ENCODE measurements at places on chromosomes 1 and 21.

- no peak for DNase-seq
These were observed 151.2 kb downstream of the DHRS3 start for GRCh38 chr1:12466816-12467215.

GRCh38 chr1:176101951-176102642 is 105.0 kb downstream of the COP1 start:
- peak; percentile 35 for DNase-seq

- DNase-seq = peak; percentile 49
These were observed 110.3 kb upstream of the TSPAN2 start for GRCh38 chr1:115199416-115200132.

DNA sequence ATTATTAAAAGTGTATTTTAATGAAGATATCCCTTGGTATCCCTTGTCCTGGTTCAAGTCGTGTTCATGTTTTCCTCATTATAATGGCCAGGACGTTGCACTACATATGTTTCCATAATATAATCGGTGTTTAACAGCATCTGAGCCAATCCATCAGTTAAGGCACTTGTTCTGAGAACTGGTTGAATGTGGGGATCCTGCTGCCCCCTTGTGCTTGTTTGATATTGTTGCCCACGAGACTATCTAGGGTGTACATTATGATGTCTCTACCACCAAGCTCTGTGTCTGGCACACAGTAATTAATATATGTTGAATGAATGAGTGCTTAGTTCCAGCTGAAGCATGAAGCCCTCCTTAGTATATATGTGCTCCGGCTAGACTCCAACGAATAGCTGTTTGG is 193.0 kb downstream of the CACNA1E start:
- DNase-seq = peak; percentile 3

GRCh38 chr1:150619576-150620509 is 9.6 kb downstream of the ENSA start:
- DNase-seq = peak; percentile 71

DNA sequence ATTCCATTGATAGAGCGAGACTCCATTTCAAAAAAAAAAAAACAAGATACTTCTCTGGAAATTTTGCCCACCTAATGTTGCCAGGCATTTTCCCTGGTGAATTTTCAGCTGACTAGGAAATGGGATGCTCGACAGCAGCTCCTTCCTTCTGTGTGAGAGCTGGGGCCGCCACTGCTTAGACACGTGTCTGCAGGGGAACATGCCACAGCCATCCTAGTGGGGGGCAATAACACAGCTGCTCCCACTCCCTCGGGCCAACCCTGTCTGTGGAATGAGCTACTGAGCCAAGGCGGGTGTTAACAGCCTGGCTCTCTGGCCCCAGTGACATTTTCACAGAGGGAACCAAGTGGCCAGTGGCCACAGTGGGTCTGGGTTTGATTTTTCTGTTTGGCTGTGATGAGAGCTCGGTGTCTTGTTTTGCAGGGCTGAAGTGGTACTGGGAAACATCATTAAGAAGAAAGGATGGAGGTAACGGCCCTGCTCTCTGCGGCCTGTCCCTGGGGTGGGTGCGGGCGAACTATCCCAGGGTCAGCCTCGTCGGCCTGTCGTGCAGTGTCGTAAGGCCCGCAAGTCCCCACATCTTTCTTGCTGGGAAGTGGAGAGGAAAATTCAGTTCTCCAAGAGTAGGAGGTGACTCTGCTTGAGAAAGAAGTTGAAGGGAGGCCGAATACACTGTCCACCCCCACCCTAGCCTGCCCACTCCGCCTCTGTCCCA is 39.2 kb downstream of the KCNAB2 start:
- no peak for DNase-seq

DNA sequence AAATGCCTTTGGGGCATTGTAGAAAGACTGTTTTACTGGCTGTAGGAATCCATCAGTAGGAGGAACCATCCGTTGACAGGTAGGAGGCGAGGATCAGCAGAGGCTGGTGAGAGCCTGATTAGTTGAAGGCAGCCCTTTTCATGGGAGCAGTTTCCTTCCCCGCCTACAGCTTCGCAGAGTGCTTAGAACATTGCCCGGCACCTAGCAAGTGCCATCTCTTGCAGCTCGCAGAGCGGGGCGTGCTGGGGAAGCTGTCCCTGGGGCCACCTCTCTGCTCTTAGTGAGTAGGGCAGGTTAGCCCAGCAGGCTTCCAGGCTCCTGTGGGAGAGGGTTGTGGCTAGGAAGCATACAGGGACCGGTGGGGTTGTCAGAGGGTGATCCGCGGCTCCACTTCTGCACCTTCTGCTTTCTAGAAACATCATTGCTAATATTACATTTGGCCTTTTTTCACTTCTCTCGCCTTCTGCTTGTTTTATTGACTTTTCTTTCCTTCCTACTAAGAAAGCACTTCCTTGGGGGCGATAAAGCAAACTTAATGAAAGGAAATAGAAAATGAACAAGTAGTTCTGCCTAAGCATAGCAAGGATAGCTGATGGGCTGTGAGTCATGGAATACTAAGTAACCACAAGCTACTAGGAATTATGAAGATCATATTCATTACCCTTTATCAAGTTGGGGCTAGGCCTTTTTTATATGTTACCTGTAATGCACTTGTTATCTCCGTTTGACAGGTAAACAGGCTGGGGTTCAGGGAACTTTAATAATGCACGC is 176.7 kb downstream of the GALNT2 start:
- peak; percentile 20 for DNase-seq

- DNase-seq = no peak
These were observed 23.4 kb downstream of the PODN start for GRCh38 chr1:53085405-53085804.

Measured in AG10803 (cell line).